Mesenteric fat pad (tissue), 1 donor: ENCODE measurements at places on chromosomes 1 and 21. TPM values are rescaled to one million over a fixed set of nuclear protein-coding genes. Genes with fewer than 3 reads are reported as not detected.

The GMEB1 gene
- total RNA-seq = 11.4 TPM

DNA sequence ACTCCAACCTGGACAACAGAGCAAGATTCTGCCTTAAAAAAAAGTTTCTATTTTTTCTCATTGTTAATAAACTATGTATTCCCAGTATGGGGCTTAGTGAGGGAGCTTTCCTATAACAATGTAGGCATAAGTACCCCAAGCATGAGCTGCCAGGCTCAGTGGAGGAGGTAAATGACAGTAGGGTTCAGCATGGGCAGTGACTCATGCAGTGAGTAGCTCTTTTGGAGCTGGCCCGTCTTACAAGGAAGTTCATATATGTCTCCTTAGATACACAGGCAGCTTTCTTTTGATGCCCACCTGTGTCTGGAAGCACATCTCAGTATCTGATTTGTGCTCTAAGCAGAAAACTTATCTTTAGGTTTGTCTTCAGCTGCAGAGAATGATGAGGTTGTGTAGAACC lies 57.9 kb downstream of the ZNF678 start:
- DNase-seq = no peak

GRCh38 chr1:1330366-1331067 lies 563 bp upstream of the TAS1R3 start:
- no peak for DNase-seq

- no peak for DNase-seq
Observed at GRCh38 chr1:37433171-37433570, 41.2 kb upstream of the ZC3H12A start.

DNA sequence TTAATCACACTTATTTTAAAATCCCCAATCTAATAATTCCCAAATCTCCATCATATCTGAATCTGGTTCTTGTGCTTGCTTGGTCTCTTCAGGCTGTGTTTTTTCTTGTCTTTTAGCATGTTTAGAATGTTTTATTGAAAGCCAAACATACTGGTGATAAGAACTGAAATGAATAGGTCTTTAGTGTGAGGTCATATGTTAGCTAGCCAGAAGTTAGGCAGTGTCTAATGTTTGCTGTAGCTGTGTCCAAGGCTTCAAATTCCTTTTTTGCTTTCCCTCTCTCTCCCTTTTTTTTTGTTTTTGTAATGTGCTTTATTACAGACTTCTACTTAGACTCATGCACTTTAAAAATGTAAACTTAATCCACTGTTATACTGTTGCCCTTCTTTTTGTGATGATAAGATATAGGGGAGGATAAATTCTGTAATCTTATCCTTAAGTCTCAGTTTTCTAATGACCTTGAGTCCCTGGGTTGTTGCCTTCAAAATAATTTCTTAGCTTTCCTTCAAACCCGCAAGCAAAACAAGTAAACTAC lies 725.1 kb downstream of the BRINP3 start:
- no peak for DNase-seq

DNA sequence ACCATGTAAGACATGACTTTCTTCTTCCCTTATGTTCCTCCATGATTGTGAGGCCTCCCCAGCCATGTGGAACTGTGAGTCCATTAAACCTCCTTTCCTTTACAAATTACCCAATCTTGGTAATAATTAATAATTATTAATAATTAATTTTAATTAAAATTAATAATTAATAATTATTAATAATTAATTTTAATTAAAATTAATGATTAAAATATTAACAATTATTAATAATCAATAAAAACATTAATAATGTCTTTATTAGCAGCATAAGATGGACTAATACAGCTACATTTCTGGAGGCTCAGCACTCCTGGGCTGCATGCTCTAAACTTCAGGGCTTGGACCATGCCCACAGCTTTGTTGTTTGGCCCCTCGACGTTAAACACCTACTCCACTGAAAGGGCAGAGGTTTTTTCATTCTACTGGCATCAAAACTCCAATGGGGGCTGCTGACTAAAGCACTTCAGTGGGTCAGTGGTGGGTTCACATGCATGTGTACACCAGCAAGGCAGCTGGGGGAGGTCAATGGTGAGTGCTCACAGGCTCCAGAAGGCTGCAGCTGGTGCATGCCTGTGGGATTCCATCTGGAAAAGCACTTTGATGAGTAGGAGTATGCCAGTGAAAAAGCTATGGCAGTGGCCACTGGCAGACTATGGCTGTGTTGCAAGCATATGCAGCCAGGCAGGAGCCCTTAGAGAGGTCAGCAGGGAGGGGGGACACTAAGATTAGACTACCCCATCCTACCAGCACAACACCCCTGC lies 561.3 kb downstream of the NCAM2 start:
- no peak for DNase-seq

GRCh38 chr1:97913506-97914139 lies 7.2 kb downstream of the DPYD start:
- no peak for DNase-seq

The S100B gene
- 102 TPM for total RNA-seq

The MR1 gene
- 14.2 TPM for total RNA-seq

The CYP4A22 gene
- total RNA-seq = 0.42 TPM

The AMY1B gene
- not detected for total RNA-seq

DNA sequence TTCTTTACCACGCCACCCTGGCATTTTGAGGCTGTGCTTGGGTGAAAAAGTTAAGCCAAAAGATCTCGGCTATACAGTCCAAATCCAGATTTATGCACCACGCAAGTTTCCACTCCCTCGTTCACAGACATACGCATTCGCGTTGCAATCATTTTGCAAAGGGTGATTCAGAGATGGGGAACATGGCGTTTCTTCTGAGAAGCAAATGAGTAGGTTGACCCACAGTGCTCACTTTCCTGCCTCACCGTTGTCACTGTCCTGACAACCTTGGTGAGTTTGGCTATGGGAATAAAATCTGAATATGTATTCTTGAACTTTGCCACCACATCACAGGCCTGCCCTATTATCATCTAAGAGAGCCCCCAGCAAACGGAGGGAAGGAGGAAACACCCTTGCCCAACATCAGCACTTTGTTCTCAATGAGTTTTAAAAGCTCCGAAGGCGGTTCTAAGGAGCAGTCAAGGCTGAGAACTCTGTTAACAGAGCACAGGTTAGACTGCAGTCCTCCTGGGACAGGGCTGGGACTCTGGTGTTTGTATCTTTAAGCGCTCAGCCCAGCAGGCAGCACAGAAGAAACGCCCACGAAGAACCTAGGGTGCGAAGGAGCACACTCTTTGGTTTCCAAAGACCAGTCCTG lies 86.4 kb downstream of the RUNX1 start:
- DNase-seq = no peak

GRCh38 chr1:6465461-6466005 lies 440 bp downstream of the TNFRSF25 start:
- no peak for DNase-seq

The GNG12 gene
- 128 TPM for total RNA-seq

- DNase-seq = no peak
Observed at GRCh38 chr1:96643519-96643918, 78.1 kb upstream of the PTBP2 start.

DNA sequence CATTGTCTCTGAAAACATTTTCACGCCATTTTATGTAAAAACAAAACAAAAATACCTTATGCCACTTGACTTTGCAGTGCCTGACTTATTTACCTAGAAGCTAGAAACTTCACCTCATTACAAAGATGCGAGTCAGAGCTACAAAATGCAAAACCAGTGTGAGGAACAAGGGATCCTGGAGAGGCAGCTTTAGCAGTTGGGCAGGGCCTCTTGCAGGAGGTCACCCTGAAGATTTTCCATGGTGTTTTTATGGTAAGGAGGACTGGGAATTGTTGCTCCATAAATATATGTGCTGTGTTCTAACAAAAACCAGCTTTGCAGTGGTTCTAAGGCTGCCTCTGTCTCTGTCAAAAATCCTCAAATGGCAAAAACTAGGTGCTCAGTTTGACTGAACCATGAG lies 36.4 kb upstream of the TARBP1 start:
- no peak for DNase-seq

DNA sequence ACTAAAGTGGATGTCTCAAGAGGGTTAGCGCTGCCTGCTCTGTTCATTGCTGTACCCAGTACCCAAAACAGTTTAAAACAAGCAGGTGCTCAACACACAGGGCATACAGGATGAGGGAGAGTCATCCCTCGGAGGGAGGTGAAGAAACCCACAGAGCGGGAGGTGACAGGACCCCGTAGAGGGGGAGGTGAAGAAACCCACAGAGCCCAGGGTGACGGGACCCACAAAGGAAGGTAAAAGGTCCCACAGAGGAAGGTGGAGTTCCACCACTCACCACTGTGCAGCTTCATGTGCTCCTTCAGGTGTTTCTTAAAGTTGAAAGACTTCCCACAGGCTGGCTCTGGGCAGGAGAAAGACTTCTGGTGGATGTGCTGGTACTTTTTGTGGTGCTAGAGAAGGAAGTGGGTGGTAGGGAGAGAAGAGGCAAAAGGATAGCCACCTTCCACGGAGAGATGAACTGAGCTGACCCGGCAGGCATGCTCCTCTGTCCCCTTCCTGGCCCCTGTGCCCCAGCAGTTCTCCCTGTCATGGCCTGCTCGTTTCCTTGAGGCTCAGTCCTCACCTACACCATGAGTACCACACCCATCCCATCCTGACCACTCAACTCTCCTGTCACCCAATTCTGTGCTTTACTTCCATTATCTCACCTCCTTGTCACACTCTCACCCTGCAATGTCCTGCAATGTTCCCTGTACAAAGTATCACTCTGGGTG lies 5.1 kb downstream of the ZNF692 start:
- DNase-seq = no peak

- DNase-seq = no peak
Observed at GRCh38 chr1:46131712-46132528, 509 bp downstream of the PIK3R3 start.

GRCh38 chr1:235275223-235275622 lies 52.8 kb downstream of the ARID4B start:
- no peak for DNase-seq

- DNase-seq = no peak
Observed at GRCh38 chr1:3836421-3836820, 20.6 kb downstream of the CEP104 start.

The AK4 gene
- 101 TPM for total RNA-seq

GRCh38 chr1:161209790-161210409 lies 5.2 kb upstream of the FCER1G start:
- DNase-seq = no peak

The NBPF14 gene
- total RNA-seq = 33.5 TPM

- no peak for DNase-seq
Observed at GRCh38 chr1:11731691-11732283, 4.1 kb upstream of the AGTRAP start.

The GPR61 gene
- not detected for total RNA-seq

GRCh38 chr1:115933625-115934024 lies 42.7 kb upstream of the SLC22A15 start:
- DNase-seq = no peak

DNA sequence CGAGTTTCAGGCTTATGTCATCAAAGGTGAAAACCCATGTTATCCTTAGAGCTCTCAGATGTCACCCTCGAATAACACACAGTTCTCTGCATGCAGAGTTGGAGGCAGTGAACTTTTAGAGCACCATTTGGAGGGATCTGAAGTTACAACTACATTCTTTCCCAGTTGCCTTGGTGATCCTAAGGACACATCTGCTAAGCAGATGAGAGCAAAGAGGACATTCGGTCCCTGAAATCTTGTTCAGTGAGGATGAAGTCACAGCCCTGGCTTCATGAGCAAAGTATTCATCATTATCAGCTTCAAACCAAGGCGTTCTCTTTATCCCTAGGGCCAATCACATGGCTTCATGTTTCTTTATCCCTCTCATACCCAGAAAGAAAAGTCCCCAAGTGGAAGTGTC lies 23.1 kb upstream of the MCOLN2 start:
- no peak for DNase-seq

- peak; percentile 8 for DNase-seq
Observed at GRCh38 chr1:39036678-39037077, 10.5 kb downstream of the NDUFS5 start.

The FAAH gene
- total RNA-seq = 16.4 TPM

GRCh38 chr1:92843046-92843423 lies 11.2 kb downstream of the RPL5 start:
- no peak for DNase-seq

The BRINP3 gene
- total RNA-seq = not detected

- DNase-seq = no peak
Observed at GRCh38 chr1:241605146-241605805, 34.9 kb downstream of the CHML start.

DNA sequence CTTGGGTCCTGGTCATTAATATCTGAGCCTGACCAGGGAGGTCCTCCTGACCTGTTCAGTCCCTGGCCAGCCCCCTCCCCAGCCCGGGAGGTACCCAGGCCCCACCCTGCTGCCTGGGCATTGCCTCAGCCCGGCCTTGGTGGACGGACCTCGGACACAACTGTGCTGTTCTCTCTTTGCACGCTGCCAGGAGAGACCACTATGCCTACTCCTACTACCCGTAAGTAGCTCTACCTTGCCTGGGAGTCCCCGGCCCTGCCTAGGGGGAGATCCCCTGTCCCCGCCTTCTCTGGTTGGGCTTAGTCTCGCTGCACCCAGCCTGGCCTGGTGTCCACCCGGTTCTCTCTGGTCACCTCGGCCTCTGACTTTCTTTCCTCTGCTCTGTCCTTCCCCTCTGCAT lies 53.2 kb downstream of the PTPRU start:
- peak; percentile 75 for DNase-seq

DNA sequence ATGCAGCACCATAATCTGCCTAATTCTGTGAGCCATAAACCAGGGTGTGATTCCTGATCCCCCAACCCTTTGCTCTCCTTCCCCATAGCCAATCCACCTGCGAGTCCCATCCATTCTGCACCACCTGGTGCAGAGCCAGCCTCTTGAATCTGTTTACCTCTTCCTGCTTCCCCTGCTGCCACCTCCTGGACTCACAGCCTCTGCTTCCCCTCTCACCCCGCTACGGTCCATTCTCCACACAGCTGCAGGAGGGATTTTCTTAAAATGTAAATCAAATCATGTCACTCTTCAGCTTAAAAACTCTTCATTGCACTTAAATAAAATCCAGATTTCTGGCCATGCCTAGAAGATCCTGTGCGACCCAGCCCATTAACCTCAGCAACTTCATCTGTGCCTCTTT lies 186.7 kb downstream of the FOXD2 start:
- DNase-seq = peak; percentile 24

- no peak for DNase-seq
Observed at GRCh38 chr1:244989813-244990212, 125.5 kb upstream of the HNRNPU start.
